ENCODE measurements at places on chromosomes 11 and 22.

- no peak for DNase-seq
Observed at GRCh38 chr22:23272371-23272770, 92.1 kb downstream of the BCR start.

DNA sequence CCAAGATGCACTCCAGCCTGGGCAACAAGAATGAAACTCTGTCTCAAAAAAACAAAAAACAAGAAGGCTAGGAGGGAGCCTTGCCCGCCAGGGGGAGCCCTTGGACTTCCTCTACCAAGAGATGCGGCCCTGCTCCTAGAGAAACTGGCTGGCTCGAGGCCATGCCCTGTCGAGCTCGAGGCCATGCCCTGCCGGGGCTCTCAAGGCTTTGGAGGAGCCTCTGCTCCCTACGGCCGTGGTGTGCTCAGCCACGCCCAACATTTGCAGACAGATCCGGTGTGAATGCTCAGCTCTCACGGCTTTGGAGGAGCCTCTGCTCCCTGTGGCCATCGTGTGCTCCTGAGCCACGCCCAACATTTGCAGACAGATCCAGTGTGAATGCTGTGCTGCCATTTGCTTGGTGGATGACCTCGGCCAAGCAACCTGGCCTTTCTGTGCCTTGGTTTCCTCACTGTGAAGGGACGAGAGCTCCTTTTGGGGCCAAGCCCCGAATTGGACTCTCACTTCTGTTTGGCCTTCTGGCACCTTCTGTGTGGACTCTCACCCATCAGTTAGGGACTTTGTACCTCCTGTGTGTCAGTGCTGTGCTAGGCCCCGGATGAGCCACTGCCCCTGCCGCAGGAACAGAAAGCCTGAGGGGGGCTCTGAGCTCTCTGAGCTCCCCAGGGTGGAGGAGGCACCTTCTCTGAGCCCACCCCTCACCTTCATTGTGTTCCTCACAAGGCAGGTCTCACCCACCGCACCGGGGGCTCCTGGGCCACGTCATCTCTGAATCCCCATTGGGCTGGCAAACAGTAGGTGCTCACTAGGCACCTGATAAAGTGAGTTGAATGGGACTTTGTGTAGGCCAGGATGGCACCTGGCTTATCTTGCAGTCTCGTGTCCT is 14.1 kb downstream of the C11orf24 start:
- DNase-seq = peak; percentile 96

DNA sequence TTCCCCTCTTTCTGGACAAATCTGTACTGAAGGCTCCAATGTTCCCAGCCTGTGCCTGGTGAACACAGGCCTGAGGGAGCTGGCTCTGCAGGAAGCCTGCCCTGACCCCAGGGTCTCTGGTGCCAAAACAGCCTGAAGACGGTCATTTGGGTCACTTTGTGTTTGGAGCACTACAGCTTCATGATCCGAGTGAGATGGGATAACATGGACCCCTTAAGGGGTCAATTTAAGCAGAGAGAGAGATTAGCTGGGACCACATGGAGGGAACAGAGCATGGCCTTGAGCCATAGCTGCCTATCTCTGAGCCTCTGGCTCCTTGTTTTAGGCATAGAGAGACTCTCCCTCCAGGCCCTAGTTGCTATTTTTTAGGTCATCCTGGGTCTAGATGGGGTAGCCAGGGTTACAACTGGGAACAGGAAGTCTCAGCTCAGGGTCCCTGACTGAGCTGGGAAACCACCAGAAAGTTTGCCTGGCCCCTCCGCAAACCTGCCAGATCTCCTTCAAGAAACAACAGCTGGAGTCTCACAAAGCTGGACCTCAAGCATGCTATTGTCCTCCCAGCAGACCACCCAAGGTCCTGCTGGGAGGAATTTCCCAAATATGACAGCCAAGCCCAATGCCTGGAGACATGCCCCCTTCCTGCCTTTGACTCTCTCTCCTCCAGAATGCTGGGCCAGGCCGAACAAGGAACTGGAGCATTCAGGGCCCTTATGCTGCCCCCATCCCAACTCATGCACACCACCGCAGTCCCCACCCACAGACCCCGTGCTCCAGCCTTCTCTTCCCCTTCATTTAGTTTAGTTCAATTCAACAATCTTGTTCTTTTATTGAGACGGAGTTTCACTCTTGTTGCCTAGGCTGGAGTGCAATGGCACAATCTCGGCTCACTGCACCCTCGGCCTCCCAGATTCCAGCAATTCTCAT is 4.0 kb downstream of the SLCO2B1 start:
- no peak for DNase-seq

DNA sequence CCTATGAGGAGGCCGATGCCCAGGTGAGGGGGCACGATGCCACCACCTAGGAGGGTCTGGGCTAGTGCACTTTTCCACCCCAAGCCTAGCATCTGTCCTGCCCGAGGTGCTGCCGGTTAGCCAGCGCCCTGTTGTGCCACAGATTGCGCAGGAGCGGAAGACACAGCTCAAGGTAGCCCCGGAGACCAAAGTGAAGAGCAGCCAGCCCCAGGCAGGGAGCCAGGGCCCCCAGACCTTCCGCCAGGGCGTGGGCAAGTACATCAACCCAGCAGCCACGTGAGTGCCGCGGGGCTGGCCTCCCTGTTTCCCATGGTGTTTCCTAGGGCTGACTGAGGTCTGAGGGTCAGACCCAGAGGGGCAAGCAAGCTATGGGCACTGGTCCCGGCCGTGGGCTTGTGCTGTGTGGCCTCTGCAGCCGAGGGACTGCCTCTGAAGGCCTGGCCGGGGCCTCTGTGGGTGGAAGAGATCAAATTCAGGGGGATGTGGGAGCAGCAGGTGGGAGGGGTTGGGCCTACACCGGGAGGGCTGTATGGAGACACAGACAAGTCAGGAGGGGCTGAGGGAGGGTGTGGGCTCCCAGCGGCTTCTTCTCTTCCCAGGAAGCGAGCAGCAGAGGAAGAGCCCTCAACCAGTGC is 29.1 kb downstream of the PPIL2 start:
- DNase-seq = no peak

DNA sequence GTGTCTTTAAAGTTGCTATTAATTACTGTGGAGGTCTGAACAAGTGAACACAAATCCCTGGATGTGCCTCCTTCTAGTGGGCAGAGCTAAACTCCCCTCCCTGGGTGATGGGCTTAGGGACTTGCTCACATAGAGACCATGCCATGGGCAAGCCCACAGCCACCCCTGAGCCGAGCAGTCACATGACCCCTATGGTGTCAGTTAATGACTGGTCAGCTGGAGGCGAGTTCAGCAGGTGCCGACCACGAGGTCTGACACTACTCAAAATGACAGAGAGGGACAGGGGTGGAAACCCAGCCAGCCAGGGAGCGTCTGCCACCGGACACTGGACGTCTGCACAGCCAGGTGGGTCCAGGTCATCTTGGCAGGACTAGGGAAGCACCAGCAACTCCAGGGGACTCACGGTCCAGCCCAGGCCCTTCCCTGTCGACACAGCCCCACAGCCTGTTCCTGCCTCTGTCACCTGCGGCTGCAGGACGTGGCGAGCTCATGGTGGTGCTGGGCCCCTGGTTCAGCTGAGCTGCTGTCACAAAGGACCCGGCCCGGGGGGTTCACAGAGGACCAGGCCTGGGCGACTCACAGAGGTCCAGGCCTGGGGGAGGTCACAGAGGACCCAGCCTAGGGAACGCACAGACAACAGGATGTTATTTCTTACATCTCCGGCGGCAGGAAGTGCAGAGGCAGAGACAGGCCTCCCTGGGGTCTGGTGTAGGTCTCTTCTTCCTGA is 135.0 kb downstream of the BRD1 start:
- no peak for DNase-seq

GRCh38 chr11:8674859-8675258 is 7.6 kb downstream of the TRIM66 start:
- no peak for DNase-seq

- DNase-seq = no peak
Observed at GRCh38 chr11:30155428-30155827, 75.4 kb upstream of the FSHB start.

DNA sequence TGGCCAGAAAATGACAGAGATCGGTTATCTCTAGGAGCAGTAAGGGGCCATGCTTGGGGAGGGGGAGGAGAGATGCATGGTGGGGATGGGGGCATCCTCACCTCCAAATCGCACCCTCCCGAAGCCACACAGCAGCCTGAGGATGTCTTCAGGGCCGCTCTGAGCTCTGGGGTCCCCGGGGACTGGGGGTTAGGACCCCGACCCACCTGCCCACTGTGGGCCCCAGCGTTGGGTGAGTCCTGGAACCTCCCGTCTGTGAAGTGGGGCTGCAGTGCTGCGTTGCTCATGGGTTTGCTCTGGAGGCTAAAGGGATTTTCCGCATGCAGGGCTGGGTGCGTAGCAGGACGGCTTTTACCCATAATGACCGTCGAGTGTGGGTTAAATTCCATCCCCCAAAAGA is 1046.3 kb downstream of the BRD1 start:
- no peak for DNase-seq

DNA sequence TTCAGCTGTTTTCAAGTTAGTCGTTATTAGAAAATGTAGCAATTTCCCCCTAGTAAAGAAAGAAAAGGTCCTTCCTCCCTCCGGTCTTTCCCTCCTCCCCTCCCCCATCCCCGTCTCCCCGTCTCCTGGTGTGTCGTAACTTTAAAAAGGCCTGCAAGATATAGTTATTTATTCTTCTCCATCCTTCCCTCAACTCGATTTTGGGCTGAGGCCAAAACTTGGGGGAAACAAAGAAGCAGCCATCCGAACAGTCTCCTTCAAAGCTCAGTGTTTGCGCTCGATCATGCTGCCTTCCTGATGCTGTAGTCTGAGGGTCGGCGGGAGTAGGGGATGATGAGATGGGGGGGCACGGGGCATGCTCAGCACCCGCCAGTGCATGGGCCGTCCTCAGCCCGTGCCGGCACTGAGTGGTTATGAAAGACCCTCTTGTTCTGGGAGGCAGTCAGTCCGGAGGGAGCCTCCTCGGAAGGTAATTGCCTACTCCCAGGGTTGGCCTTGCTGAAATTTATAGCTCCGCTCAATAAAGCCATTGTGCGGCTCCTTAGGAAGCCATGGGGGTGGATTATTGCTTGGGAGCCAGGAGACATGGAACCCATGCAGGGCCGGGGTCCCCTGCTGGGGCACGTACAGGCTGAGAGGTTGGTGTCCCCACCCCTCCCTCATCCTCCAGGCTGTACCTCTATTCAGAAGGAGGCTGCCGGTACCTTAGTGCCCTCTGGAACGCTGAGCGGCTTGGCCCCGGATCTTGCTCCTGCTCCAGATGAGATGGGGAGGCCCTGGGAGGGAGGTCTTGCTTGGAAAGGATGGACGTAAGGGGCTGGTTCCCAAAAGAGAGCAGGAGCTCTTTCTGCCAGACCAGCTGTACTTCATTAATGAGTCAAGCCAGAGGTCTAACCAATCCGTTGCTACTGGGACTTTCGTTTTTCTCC is 212.7 kb upstream of the CADM1 start:
- DNase-seq = no peak

DNA sequence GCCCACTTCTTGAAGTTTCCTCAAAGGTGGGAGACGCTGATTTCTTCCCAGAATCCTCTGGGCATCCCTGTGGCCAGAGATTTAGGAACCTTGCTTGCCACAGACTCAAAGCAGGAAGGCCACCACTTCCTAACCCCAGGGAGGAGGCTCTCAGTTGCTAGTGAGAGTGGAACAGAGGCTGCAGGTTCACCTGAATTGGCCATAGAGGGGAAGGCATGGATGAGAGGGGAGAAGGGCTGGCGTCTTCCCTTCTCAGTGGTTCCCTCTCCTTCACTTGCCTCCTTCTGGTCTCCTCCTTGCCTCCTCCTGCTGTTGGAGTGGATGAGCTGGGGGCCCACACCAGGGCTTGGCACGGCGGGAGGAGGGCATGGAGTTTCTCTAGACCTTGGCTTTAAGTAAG is 185.7 kb downstream of the ADAMTS15 start:
- no peak for DNase-seq

GRCh38 chr11:75344761-75345454 is 6.6 kb downstream of the ARRB1 start:
- DNase-seq = no peak

- DNase-seq = no peak
Observed at GRCh38 chr22:48940266-48941032, 887.2 kb downstream of the BRD1 start.

DNA sequence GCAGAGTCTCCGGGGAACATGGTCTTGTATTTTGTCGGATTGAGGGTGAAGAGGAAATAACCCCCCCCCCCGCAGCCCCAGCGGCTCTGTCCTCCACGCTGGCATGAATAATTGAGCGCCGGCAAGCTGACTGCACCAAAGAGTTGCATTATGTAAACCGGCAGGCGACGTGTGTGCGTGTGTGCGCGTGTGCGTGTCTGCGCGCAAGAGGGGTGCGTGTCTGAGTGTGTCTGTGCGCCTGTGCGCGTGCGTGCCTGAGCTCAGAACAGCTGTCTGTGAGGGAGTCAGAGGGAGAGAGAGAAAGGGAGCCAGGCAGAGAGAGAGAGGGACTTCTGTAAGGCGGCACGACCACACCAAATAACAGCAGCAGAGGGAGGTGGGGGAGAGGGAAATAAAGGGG is 94.4 kb downstream of the SCN3B start:
- DNase-seq = no peak

DNA sequence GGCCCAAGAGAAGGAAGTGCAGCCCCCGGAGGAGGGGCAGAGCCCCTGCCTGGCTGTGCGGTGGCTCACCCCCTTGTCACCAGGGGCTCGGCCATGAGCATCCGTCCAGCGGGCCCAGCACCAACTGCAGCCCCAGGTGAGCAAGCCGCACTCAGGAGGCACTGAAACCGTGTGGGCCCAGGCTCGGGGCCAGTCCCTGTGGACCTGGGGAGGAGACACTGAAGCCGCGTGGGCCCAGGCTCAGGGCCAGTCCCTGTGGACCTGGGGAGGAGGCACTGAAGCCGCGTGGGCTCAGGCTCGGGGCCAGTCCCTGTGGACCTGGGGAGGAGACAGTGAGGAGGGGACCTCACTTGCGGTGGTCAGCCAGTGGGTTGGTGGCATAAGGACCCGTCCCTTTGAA is 13.9 kb downstream of the LSP1 start:
- no peak for DNase-seq

DNA sequence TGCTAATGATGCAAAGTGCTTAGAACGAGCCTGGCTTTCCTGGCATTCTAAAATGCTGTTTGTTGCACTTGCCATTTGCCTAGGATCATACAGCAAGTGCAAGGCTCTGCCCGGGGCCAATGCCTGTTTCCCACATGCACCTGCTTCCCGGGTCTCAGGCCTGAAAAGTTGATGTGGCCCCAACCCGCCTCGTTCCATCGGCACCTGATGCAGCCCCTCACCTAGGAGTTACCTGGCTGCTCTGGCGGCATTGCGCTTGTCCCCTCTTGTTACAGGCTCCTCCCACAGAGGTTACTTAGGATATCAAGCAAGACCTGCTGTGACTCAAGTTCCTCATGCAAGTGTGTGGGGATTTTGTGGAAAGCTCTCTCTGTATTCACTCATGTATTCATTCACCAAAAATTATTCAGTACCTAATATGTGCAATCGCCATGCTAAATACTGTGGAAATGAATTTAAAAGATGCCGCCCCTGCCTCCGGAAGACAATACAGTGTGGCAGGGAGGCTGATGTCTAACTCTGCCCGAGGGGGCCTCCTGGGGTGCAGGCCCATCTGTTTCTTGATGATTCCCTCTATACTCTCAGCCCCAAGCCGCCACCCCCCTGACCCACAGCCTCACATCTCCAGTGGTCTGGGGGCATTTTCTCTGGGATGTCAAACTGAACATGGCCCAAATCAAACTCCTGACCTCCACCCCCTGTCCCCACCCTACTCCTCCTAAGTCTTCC is 184.5 kb downstream of the EFCAB6 start:
- no peak for DNase-seq

Data from stimulated activated CD4-positive, alpha-beta T cell treated with anti-CD3 and anti-CD28 coated beads, Interleukin-1b, Interleukin-23, amount 100 ng/mL, for 1 hour (primary cell).